ENCODE measurements at places on chromosomes 1 and 21. TPM values are rescaled to one million over a fixed set of nuclear protein-coding genes. Genes with fewer than 3 reads are reported as not detected.

DNA sequence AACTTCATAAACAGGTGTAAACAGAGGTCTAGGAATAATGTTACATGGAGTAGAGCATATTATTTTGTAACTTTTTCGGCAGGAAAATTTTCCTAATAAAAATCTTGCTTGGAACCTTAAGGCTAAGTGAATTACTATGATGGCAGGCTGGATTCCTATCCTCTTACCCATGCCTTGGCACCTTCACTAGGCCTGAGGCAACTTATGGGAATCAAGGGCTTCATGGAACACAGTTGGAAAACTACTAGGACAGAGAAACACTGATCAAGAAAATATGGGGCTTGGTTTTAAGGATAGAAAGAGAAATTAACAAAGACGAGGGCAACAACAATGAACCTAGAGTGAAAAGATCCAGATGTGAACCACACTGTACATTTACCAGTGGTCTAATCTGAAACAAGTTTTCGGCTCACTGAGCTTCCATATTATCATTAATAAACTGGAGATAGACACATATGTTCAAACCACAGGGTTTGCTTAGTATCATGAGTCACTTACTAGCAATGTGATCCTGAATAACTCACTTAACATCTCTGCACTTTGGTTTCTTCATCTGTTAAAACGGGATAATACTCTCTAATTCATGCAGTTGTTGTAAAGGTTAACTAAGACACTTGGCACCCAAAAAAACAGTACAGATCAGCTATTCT is 68.5 kb downstream of the GPATCH2 start:
- H3K27ac ChIP-seq, result no peak overlapping the region
- no peaks in the 10 kb centered on the region for H3K27me3 ChIP-seq
- no peak overlapping the region for H3K4me3 ChIP-seq
- no peaks in the 10 kb centered on the region for H3K36me3 ChIP-seq

DNA sequence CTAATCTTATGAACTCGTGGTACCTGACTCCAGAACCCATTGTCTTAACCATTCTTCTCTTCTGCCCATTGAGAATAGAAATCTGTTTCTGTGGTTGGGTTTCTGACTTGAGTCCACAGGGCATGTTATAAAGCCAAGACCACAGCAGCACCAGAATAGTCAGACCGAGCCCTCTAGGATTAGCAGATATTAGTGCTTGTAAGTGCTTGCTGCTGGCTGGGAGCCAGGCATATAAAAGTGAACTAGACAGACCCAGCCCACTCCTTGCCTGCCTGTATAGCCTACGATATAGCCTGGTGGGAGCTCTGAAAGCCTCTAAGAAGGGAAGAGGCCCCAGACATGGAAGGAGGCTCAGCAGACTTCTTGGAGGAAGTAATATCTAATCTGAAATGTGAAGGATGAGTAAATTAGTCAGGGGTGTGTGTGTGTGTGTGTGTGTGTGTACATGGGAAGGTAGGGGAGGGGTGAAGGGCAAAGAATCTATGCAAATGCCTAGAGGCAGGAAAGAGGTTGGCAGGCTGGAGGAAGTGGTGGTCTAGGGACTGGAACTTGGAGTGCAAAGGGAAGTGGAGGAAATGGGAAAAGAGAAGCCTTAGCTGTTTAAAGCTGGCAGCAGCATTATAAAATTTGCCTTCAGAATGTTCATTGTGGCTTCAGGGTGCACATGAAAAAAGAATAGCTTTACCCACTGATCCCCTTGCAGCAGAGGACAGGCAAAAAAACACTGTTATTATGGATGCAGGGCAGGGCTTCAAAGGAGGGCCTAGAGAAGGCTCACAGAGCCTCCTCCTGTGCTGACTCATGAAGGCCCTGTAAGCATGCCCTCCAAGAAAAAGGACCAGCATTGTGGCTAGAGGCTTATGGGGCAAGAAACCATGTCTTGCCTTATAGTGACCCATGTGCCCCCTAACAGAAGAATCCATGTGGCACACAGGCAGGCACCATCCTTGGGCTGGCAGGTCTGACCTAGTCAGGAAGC is 169.2 kb downstream of the LMX1A start:
- no peak for DNase-seq
- no peaks in the 10 kb centered on the region for H3K36me3 ChIP-seq

Gene SPATA46
- not detected for total RNA-seq

DNA sequence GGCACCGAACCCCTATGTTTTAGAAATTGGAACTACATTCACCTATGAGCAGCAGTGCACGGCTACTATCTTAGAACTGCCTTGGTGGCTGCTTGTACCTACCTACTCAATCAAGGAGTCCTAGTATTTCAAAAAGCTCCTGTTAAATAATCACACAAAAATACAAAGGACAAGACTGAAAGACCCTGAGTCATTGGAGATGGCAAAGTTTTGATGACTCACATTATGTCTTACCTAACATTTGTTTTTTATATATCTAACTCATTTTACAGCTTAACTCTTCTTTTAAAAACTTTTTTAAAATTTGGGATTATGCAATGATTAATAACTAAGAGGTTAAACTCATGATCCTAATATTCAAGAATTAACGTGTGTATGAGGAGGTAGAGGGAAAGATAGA is 1206.0 kb upstream of the TMPRSS15 start:
- no peaks in the 10 kb centered on the region for H3K36me3 ChIP-seq
- DNase-seq, result no peak
- no peak overlapping the region for H3K27ac ChIP-seq
- no peaks in the 10 kb centered on the region for H3K27me3 ChIP-seq
- H3K4me1 ChIP-seq, result no peaks in the 10 kb centered on the region

Gene AZIN2
- total RNA-seq, result 2.4 TPM

DNA sequence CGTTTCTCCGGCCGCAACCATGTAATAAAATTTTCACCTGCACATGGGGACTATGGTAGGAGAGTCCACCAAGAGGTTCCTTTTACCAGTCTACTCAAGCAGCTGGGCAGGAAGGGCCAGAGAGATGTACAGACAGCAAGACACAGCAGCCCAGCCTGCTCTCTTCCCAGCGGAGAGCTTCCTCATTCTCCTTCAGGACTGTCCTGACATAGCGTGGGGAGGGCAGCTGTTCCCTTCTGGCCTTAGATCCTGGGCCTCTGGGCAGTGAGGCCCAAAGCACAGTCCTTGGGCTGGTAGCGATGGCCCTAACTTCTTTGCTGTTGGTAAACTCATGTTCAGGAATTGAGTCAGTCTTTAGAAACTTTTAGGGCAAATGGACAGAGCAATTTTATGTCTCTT is 89.1 kb downstream of the BCAR3 start:
- no peak for DNase-seq
- peaks cover 33% of the 10 kb centered on the region for H3K36me3 ChIP-seq
- no peak overlapping the region for H3K4me3 ChIP-seq
- H3K4me1 ChIP-seq, result peaks cover 22% of the 10 kb centered on the region
- no peaks in the 10 kb centered on the region for H3K27me3 ChIP-seq

Gene G0S2
- 19.9 TPM for total RNA-seq

- H3K36me3 ChIP-seq, result peaks cover 16% of the 10 kb centered on the region
- no peak overlapping the region for H3K27ac ChIP-seq
- peaks cover 37% of the 10 kb centered on the region for H3K4me1 ChIP-seq
- no peaks in the 10 kb centered on the region for H3K27me3 ChIP-seq
- no peak for DNase-seq
- H3K4me3 ChIP-seq, result no peak overlapping the region
Measured at GRCh38 chr21:43868461-43868860, 3.4 kb downstream of the AGPAT3 start.

DNA sequence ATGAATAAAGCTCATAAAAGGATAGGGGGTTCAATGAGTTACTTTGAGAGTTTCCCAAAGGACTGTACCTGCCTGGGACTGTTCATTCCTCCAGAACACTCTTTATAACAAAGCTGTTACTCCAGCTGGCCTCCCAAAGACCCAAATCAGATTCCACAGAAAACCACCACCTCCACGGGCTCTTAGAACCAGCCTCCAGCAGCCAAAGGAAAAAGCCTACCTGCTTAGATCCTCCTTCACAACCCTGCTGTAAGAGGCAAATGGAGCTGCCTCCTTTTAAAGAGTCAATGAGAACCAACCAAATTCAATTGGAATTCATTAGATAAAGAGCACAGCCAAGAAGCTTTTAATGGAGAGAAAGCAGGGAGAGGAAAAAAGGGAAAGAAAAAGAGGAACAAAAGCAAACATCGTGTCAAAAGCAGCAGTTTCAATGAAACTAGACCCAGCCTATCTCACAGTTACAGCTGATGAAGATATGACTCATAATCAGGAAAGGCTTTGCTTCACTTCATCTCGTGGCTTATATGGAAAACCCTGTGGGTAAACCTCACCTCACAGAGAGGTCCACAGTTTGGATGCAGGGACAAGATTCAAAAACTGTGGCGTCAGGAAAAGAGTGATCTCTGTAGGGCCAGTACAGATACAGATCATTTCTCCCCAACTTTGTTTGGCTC is 27.8 kb upstream of the FMO4 start:
- no peaks in the 10 kb centered on the region for H3K4me1 ChIP-seq
- no peaks in the 10 kb centered on the region for H3K27me3 ChIP-seq
- no peaks in the 10 kb centered on the region for H3K36me3 ChIP-seq
- DNase-seq, result no peak
- H3K4me3 ChIP-seq, result no peak overlapping the region

Gene BTBD19
- 8.7 TPM for total RNA-seq

Gene NPR1
- 58.8 TPM for total RNA-seq

- no peak for DNase-seq
- no peaks in the 10 kb centered on the region for H3K36me3 ChIP-seq
- H3K4me1 ChIP-seq, result no peaks in the 10 kb centered on the region
- H3K27ac ChIP-seq, result no peak overlapping the region
- no peak overlapping the region for H3K4me3 ChIP-seq
Measured at GRCh38 chr1:218415726-218416125, 70.6 kb downstream of the TGFB2 start.

Gene NBPF19
- total RNA-seq, result 22.9 TPM

DNA sequence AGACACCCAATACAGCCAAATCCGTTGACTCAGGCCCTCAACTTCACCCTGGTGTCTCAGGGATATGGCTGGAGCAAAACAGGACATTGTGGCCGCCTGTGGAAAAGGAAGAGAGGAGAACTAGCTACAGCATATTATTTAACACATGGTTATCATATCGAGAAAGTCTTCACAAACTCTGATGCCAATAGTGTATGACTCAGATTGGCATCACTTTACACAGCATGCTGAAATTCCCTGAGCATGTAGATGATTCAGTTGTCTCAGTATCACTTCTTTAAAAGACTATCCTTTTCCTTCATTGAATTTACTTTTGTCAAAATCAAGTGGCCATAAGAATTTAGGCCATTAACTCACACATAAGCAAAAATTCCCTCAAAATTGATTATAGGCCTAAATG is 20.1 kb downstream of the HSD3B2 start:
- no peak overlapping the region for H3K4me3 ChIP-seq
- no peaks in the 10 kb centered on the region for H3K27me3 ChIP-seq
- DNase-seq, result no peak
- H3K27ac ChIP-seq, result no peak overlapping the region

DNA sequence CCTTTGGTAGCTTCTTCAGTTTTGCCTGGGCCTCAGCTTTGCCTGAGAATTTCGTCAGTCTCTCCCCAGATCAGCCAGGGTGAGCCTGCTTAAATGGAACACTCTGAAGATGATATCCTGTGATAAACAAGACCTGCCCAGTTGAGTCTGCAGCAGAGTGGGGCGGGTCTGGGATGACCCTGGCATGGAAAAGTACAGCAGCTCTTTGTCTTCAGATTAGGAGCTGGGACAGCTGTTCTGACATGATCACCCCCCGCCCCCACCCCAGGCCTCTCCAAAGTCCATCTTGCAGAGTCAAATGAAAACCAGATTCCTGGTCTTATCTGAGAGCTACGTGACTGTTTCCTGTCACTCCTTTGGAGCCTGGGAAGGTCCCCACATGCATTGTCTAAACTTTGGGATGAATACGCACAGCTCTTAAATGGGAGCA is 2.2 kb upstream of the TMEM51 start:
- no peaks in the 10 kb centered on the region for H3K27me3 ChIP-seq
- peak overlapping the region; percentile 93 for H3K27ac ChIP-seq
- no peaks in the 10 kb centered on the region for H3K36me3 ChIP-seq
- no peak for DNase-seq
- H3K4me3 ChIP-seq, result no peak overlapping the region
- H3K4me1 ChIP-seq, result peaks cover 31% of the 10 kb centered on the region

GRCh38 chr1:236395230-236395946 is 1.3 kb downstream of the EDARADD start:
- peaks cover 16% of the 10 kb centered on the region for H3K4me1 ChIP-seq
- peaks cover 17% of the 10 kb centered on the region for H3K27me3 ChIP-seq
- peak overlapping the region; percentile 49 for H3K27ac ChIP-seq
- no peaks in the 10 kb centered on the region for H3K36me3 ChIP-seq
- peak overlapping the region; percentile 63 for H3K4me3 ChIP-seq
- no peak for DNase-seq

DNA sequence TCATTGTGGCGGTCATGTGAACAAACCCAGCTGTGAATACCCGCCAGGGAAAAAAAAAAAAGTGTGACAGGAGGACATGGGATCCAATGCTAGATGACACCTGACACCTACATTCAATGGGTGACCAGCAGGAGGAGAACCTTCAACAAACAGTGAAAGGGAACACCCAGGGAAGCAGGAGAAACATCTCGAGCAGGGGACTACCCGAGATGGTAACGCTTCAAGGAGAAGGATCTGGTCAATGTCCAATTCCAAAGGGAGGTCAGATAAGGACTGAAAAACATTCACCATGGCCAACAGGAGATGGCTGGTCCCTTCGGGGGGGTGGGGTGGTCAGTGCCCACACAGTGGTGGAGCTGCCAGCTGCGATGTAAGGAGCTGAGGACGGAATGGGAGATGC is 46.3 kb downstream of the PTPN14 start:
- H3K4me1 ChIP-seq, result peaks cover 2% of the 10 kb centered on the region
- H3K27ac ChIP-seq, result no peak overlapping the region
- H3K36me3 ChIP-seq, result no peaks in the 10 kb centered on the region
- DNase-seq, result no peak

- DNase-seq, result no peak
- H3K27ac ChIP-seq, result no peak overlapping the region
- H3K27me3 ChIP-seq, result no peaks in the 10 kb centered on the region
- H3K4me1 ChIP-seq, result no peaks in the 10 kb centered on the region
Measured at GRCh38 chr1:169853341-169853740, 40.4 kb downstream of the SCYL3 start.

Gene CREG1
- total RNA-seq, result 161 TPM
